Fibroblast of the aortic adventitia (primary cell): ENCODE measurements at places on chromosomes 7 and 10.

GRCh38 chr10:29600821-29601220, 34.0 kb downstream of the SVIL start:
- DNase-seq, result peak; percentile 77

DNA sequence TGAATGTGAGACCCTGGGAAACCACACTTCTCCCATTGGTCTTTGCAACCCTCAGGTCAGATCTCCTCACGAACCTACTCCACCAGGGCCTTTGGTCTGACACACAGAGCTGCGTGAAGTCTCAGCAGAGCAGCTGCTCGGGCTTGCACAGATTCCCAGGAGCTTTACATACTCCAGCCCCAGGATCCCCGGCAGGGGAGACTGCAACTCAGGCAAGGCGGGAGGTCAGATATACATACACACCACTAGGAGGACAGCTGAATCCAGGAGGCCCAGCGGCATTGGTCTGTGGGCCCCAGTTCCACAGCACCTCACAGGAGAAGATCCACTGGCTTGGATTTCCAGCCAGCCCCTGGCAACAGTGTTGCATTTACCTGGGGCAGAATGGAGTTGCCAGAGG, 239.2 kb downstream of the GPAM start:
- DNase-seq, result no peak

DNA sequence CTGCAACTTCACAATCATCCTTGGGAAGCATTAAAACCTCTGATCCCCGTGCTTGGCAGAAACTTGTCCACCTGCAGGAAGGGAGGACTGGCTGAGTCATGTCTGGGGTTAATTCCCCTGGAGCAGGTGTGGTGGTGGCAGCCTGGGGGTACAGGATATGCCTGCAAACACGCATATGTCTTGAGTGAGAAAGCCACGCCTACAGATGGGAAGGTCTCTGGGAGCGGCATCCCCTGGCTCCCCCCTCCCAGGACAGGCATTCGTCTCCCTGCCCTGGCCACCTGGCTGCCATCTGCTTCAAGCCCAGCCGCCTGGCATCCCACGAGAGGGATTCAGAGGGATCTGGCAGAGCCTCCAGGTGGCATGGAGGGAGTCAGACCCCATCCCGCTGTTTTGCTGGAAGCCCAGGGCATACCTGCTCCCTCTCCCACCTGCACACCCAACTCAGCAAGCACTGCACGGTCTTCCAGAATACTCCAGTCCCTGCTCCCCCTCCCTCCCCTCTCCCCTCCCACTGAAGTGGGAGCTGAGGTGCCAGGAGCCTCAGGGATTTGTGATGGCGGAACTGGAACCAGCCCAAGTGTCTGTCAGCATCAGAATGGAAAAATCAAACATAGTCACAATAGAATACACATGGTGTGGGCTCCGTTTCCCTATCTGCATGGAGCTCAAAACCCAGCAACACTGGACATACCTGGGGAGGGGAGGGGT, 61.0 kb downstream of the CAMK2B start:
- no peak for DNase-seq

DNA sequence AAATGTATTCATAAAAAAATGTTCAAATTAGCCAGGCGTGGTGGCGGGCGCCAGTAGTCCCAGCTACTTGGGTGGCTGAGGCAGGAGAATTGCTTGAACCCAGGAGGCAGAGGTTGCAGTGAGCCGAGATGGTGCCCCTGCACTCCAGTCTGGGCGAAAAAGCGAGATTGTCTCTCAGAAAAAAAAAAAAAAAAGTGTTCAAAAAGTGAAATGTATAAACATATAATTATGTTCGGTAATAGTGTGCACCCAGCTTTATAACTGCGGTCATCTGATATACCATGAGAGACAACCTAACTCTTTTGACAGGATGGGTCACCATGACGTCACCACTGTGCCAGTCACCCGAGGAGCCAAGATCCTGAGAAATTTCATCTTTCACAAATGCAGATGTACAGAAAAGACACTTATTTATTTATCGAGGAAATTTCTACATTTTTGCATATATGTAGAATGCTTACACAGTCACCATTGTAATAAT, 594 bp upstream of the RP9 start:
- DNase-seq, result no peak

GRCh38 chr7:105808703-105809590, 67.5 kb downstream of the ATXN7L1 start:
- peak; percentile 60 for DNase-seq
